Stimulated activated CD4-positive, alpha-beta T cell treated with anti-CD3 and anti-CD28 coated beads, Interleukin-4, amount 100 ng/mL, for 1 hour (primary cell): ENCODE measurements at places on chromosomes 12 and 14.

DNA sequence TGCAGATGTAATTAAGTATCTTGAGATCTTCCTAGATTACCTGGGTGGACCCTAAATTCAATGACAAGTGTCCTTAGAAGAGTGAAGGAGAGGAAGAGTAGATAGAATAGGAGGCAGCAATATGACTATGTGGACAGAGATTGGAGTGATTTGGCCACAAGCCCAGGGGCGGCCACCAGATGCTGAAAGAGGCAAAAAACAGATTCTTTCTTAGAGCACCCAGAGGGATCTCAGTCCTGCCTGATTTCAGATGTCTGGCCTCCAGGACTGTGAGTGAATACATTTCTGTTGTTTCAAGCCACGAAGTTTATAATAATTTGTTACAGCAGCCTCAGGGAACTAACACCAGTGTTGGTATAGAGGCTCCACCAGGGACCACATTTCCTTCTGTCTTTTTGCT lies 67.3 kb downstream of the DACT1 start:
- DNase-seq, result no peak

GRCh38 chr14:75630695-75631452 lies 29.8 kb downstream of the ERG28 start:
- DNase-seq, result no peak

GRCh38 chr12:70660620-70661219 lies 23.5 kb upstream of the PTPRB start:
- no peak for DNase-seq

DNA sequence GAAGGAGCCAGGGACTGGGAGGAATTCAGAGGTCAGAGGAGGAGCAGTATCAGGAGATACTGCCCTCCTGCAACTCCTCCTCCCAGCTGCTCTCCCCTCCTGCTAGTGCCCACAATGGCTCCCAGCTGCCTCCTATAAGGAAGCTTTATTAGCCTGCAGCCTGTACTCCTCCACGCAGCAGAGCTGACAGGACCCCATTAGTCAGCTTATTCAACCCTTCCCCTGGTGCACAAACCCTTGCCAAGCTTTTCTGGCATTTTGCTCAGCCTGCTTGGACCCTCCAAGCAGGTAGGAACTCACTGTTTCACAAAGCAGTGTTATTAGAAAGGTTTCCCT lies 6.9 kb upstream of the AQP2 start:
- no peak for DNase-seq

GRCh38 chr12:15429262-15429661 lies 107.0 kb downstream of the PTPRO start:
- no peak for DNase-seq

DNA sequence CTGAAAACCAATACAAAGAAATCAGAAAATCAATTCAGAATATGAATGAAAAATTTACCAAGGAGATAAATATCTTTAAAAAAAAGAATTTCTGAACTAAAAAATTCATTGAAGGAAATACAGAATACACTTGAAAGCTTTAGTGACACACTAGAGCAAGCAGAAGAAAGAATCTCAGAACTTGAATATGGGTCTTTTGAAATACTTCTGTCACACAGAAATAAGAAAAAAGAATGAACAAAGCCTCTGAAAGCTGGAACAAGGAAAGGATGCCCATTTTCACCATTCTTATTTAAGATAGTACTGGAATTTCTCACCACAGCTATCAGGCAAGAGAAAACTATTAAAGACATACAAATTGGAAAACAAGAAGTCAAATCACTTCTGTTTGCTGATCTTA lies 103.1 kb upstream of the NEDD1 start:
- DNase-seq, result no peak

GRCh38 chr12:107526555-107527180 lies 158.9 kb upstream of the PWP1 start:
- no peak for DNase-seq

DNA sequence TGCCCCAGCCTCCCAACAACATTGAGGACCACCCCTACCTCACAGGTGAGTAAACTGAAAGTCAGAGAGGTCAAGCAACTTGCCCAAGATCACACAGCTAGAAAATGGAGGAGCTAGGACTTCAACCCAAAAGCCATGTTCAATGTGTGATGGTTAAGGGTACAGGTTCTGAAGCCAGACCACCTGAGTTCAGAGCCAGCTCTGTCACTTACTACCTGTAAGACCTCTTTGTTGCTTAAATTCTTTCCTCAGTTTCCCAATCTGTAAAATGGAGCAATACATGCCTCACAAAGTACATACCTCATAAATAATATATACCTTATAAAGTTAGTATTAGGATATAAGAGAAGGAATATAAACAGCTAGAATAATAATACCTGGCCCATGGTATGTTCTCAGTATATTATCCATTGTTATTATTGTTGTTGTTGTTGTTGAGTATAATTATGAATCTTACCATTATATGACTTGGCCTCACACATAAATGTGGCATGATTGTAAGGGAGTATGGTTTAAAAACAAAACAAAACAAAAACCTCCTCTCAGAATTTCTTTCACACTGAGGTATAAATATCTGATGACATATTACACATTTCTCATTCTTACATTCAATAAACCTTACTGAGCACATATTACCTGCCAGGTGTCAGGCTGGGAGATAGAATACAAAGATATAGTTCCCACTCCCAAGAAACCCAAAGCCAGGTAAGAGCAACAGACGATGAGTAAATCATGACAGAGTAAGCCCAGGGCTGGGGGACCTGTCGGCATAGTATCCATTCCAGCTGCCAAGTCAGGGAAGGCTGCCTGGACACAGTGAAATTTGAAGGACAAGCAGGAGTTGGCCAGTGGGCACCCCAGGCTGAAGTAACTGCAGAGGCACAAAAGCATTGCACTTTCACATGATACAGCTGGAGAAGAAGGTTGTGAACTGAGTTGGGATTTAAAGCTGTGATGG lies 19.6 kb downstream of the CMKLR1 start:
- no peak for DNase-seq

GRCh38 chr12:47722941-47723631 lies 2.2 kb downstream of the ENDOU start:
- no peak for DNase-seq

- no peak for DNase-seq
These were observed 325.2 kb upstream of the DIO2 start for GRCh38 chr14:80536456-80536855.

DNA sequence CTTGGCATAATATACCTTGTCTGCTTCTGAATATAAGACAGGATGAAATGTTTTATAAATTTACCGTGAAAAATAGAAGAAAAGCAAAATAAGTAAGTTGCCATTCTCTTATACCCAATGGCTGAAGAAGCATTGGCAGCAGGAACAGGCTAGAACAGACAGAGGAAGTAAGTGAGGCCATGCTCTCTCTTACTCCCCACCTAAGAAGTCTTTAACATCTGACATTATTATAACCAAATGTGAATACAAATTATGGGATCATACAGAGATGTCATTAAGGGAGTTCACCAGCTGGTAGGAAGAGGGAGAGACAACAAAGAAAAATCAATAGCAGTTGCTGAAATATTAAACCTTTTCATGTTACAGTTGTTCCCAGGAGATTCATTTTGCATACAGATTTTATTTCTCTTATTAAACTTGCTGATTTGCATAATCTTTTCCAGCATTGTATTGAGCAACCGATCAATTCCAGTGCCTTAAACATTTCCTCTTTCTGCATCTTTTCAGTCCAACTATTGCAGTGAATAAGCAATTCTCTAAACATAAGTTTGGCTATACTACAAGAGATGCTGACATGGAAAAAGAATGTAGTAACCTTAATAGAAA lies 270.6 kb downstream of the SLC6A15 start:
- DNase-seq, result no peak

DNA sequence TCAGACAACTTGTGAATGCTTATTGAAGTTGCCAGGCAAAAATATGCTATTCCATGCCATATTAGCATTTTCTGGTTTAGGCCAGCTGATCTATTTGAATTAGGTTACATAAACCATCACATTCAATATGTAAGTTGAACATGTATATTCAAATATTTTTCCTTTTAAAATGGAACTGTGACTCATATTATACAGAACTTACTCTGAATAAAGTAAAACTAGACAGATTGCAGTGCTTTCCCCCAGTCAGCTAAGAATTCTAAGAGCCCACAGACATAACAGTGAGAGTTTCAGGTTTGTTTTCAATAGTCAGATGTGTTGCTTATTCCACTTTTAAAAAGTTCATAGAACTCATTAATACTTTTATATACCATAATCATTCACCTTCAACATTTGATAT lies 119.8 kb downstream of the MGST1 start:
- no peak for DNase-seq

- DNase-seq, result no peak
These were observed 220.2 kb downstream of the ANO6 start for GRCh38 chr12:45435945-45436710.

- no peak for DNase-seq
These were observed 733.9 kb downstream of the NRXN3 start for GRCh38 chr14:78904094-78904493.

DNA sequence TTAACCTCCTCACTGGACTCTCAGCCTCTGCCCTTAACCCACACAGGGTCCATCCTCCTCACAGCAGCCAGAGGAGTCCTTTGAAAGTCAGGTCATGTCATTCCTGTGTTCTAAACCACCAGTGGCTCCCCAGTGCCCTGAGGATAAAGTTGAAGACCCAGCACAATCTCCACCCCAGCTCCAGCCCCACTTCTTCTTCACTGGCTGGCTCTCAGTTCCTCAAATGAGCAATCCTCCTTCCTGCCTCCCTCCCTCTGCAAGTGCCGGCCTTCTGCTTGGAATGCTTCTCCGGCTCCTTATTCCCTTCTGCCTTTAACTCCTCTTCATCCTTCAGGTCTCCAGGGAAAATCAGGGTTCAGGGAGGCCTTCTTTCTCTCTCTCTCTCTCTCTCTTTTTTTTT lies 32.0 kb upstream of the SPPL3 start:
- no peak for DNase-seq

- DNase-seq, result no peak
These were observed 149.5 kb upstream of the DIO3 start for GRCh38 chr14:101411779-101412178.

DNA sequence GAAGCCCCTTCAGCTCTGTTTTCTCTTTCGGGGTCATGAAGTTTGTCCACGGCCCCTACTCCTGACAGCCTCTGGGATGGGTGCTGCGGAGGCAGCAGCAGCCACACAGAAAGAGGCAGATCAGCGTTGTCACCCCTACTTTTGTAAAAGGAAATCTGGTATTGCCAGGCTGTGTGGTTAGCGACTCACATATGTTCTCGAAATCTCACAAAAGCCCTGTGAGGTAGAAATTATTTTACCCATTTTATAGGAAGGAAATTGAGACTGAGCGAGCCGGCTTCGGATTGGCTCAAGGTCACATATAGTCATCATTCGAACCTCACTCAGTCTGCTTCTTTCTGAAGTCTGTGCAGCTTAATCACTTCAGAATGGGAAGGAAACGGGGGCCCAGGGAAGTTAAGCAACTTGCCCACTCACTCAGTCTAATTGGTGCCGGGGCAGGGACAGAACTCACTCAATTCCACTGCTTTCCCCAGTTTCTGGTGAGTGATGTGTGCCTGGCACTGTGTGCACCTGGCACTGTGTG lies 1.1 kb upstream of the CKAP4 start:
- DNase-seq, result peak; percentile 42

- peak; percentile 29 for DNase-seq
These were observed 106.3 kb downstream of the PTCSC3 start for GRCh38 chr14:36070031-36070719.

GRCh38 chr12:43655586-43655985 lies 103.0 kb downstream of the PUS7L start:
- no peak for DNase-seq

DNA sequence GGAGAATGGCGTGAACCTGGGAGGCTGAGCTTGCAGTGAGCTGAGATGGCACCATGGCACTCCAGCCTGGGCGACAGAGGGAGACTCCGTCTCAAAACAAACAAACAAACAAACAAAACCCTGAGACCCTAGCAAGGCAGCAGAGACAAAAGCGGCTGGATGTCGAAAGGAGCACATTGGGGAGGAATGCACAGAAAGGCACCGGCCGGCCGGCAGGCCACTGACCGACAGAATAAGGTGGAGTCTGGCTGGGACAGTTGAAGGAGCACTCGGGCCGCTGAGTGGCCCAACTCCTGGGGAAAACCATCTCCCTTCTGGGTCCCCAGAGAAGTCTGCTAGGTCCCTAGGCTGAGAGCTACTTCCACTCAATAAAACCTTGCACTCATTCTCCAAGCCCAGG lies 256.2 kb downstream of the KIF21A start:
- DNase-seq, result no peak

DNA sequence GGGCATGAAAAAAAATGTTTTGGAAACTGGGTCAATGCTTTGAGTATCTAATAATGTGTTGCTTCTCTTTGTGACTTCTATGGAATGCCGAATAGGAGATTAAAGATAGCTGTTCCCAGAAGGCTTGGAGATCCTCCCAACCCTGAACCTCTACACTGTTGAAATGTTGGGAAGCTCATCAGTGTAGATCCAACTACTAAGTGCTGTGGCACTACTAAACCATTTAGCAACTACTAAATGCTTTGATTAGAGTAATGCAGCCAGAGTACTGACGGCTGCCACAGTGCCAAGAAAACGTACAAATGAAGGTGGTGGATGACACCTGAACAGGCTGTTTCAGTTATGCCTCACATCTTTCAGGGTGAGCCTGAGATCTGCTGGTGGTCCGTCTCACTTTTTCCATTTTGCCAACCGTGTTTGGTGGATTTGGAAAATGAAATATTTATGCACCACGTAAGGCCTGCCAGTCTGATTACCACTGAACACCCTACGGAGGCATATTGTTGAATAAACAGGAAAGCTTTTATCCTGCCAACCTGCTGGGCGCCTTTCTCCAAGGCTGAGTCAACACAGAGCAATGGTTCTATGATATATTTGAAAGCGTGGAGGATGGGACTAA lies 938.0 kb upstream of the FLRT2 start:
- no peak for DNase-seq

DNA sequence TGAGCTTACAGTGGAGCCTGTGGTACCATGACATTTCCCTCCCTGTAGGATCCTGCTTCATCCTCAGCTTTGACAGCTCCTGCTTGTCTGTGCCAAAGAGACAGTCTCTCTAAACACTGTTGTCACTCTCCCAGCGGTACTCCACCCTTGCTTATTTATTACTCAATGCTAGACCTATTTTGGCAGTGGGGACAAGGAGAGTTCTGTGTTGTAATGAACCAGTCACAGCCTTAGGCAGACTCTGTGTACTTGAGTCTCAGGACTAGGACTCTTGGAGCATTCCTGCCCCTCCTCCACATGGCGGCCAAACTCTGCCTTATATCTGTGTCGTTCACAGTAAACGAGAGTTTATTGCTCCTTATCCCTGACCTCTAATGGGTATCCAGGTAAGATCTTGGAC lies 70.9 kb downstream of the PIK3C2G start:
- DNase-seq, result no peak

GRCh38 chr14:100488057-100488456 lies 99.2 kb downstream of the BEGAIN start:
- no peak for DNase-seq

DNA sequence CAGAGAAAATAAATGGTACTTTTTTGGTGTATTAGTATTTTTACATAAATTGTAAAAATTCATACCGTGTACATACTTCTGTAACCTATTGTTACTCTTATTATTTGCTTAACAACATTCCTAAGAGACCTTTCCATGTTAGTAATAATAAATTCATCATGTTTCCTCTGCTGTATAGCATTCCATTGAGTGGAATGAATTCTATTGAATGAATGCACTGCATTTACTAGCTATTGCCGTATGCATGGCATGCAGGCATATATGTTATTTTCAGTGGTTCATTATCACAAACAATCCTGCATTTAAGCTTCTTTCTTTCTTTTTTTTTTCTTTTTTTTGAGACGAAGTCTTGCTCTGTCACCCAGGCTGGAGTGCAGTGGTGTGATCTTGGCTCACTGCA lies 137.6 kb upstream of the TBX3 start:
- no peak for DNase-seq

GRCh38 chr12:42421844-42422779 lies 96.1 kb downstream of the PPHLN1 start:
- DNase-seq, result no peak

GRCh38 chr14:38174711-38175110 lies 33.0 kb upstream of the SSTR1 start:
- no peak for DNase-seq
